NCI-H345 (cell line): ENCODE measurements at places on chromosomes 5 and 9.

GRCh38 chr9:102506406-102506805 is 488.7 kb upstream of the CYLC2 start:
- no peak for DNase-seq

DNA sequence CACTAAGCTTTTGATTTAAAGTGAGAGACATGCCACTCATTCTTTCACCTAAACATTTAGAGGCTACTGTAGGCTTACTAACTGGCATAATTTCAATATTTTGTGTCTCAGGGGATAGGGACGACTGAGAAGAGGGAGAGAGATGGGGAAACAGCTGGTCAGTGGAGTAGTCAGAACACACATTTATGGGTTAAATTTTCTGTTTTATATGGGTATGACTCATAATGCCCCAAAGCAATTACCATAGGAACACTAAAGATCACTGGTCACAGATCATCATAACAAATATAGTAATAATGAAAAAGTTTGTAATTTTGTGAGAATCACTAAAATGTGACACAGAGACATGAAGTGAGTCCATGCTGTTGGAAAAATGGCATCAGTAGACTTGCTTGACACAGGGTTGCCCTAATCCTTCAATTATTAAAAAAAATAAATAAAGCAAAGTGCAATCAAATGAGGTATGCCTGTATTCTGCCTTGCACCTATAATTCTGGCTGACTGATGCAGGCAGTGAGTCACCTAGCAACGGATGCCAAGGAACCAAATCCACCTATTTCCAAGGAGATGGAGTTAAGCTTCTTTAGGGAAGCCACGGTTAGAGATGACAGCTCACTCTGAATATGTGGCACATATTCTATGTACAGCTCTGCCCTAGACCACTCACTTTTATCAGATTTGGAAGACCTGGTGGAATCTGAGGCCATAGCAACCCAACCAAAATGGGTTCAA is 166.1 kb downstream of the MARCHF11 start:
- no peak for DNase-seq

GRCh38 chr5:167348251-167348926 is 943.1 kb upstream of the WWC1 start:
- no peak for DNase-seq

DNA sequence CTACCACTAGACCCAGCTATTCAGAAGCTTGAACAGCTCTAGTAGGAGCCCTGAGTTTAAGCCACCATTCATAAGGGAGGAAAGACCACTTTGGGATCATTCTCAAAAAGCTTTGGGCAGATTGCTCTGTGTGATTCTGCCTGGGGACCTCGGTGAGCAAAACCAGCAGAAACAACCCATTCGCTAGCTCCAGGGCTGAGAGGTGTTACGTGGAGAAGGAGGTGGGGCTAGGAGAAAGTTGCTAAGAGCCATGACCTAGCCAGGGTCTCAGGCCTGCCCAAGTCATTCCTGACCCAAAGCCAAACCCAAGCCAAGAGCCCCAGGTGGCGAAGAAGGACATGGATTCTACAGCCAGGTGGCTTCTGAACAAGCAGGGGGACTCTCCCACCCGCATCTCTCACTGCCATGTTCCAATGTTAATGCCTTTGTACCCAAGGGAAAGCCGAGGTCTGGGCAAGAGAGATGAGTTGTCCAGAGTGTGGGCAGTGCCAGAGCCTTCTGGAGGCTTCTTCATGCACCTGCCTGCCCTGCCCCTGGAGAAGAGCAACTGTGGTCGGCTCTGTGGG is 4.0 kb upstream of the BARHL1 start:
- DNase-seq: no peak

DNA sequence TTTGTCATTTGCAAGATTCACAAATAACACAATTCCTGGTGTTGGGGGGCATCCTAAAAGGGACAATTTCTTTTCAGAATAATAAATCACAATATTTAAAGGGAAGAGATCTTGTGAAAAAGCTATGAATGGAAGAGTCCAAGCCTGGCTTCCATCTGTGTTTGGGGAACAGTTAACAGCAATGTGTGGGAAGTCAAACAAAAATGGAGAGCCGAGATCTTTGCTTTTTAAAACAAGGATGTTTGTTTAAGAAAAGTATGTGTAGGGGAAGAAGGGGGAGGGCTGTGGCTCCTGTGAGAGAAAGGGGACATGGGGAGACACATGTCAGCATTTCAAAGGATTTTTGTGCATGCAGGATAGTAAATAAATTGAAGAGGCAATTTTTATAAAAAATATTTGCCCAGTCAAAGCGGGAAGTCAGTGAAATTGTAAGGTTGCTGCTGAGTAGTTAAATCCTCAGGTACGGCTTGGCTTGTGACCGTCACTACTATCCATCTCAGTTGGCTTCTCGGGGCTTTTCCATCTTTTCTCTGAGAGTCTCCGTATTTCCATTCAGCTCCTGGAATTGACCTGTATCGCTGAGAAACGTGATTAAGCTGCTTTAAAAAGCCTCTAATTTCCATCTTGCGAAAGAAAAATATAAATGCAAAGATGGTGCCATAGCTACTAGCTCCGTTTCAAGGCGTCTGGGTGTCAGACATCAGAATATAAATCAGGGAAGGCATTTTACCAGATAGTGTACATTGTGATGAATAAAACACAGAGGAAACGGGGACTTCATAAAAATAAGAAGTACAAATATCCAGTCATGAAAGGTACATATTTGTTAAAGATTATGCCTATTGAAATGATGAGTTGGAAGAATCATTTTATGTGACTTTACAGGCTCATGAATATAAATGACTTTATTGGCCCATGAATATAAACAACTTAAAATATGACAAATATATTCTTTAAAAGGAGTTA is 52.9 kb upstream of the VCAN start:
- no peak for DNase-seq

DNA sequence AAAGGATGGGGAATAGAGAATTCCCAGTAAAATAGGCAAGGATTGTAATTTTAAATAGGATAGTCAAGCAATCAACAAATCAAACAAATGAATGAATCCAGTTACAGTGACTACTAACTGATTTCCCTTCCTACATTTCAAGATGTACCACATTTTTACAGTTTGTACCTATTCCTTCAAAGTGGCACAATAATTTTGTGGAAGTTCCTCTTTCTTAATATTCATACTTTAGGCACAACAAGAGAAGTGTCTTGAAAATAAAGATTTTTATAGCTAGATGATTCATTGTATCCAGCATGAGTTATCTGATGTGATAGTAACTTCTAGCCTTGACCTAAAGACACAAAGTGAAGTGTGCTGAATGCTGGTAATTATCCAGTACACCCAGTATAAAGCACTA is 122.2 kb upstream of the ACOT12 start:
- DNase-seq: no peak

DNA sequence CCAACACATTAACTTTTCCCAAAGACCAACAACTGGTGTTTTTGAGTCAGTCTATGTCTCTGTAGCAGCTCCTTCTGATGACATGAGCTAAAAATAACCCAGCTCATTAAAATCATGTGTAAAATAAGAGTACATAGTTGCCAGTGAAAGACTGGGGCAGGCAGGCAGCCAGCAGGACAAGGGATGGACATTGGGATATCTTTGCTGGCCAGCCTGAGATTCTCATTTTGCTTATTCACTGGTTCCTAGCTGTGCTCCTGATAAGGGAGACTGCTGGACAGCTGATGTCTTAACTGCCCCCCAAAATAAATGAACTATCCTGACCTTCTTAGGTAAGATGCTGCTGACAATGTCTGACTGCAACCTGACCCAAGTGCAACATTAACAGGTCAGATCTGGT is 33.9 kb downstream of the EPB41L4B start:
- DNase-seq: no peak

GRCh38 chr5:156589946-156590216 is 260.2 kb upstream of the PPP1R2B start:
- DNase-seq: no peak

GRCh38 chr5:6732634-6733410 is 19.6 kb downstream of the TENT4A start:
- peak; percentile 43 for DNase-seq

DNA sequence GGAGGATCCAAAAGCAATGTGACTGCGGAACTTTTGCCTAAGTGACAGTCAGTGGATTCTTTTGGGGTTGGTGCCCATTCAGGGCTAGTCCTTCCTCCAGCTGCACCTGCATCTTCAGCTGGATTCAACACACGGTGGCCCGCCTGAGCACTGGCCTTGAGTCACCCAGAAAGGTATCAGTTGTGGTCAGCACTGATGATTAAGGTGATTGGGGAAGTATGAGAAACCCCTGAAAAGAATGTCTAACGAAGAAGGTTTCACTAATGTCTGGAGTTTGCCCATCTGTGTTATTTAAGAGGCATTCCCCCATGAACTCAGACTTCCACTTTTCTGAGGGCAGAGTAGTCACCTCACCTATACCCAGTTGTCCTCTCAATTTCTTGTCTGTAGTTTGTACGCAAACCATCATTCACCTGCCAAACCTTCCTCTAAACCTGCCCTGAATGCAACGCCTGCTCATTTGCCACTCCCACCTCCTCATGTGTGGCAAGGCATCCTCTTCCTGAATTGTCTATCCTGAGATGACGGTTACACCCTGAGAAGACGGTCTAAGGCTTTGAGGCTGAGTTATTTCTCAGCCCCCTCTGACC is 27.2 kb downstream of the CSF2 start:
- DNase-seq: no peak
